ENCODE measurements at places on chromosomes 2 and 18.
A peak's percentile ranks its signal among the peaks of the same experiment; 100 is the strongest.

DNA sequence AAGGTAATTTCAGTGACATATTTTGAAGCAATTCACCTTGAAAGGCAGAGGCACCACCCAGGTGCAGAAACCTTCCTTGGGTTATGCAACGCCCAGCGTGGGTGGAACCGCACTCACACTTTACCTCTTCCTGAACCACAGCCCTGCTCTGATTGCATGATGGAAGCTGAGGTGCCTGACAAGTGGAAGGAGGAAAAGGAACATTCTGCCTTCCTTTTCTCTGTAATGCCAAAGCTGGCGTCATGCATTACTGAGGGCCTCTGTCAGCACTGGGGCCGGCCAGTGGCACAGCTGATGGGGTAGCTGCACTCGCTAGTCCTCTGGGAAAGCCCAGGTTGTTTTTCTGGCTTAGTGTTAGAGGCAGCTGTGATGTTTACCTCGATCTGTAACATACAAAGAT lies 266.5 kb downstream of the NEDD4L start:
- DNase-seq, result peak; percentile 44

- DNase-seq, result peak; percentile 55
Measured at GRCh38 chr2:203869223-203870042, 1.9 kb downstream of the CTLA4 start.

DNA sequence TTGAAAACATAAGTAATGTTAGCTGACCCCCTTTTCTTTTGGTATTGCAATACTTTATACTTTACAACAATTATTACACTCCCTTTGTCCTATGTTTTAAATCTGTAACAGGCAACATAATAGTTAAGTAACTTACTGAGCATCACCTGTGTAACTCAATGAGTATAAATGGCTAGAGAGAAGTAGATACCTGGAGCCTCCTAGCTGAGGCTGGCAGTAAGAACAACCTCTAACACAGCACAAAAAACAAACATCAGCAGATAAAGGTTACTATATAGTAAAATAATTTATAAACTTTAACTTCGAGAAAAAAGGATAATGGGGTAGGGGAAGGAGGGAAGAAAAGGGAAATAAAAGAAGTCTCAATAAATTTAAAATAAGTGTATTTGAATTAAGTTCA lies 73.1 kb upstream of the ST8SIA5 start:
- no peak for DNase-seq

- DNase-seq, result peak; percentile 59
Measured at GRCh38 chr2:38375696-38376345, 1.3 kb downstream of the ATL2 start.

DNA sequence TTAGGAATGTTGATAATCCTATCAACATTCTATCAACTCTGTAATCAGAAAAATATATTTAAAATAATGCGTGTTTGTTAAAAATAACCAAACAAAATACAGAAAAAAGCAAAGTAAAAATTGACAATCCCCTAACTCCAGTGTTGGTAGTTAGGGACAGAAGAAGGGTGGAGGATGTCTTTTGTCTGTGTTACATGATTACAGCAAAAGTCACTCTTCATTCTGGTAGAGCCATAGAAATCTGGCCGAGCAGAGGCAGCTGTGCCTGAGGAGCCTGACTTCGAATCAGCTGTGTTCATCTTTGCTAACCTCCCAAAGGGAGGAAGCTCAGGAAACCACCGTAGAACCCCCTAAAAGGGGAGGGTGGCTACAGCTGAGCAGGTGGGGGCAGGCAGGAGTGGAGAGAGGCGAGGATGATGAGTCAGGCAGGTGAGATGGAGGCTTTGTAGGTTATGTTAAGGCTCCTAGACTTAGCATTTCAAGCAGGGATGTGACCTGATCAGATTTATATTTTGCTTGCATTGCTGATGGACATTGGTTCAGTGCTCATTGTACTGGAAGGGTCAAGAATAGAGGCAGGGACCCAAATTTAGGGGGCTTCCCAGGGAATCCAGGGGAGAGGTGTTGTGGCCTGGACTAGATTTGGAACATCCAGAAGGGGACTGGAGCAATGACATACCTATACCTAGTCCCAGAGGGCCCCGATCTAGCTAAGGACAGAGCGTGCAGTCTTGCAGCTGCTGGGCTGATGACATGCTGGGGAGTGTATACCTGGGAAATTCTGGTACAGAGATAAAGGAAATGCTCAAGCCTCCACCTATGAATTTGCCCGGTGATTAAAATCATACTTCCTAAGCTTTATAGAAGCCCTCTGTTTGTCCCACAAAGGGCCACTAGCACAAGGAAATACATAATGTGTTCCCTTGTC lies 95.7 kb downstream of the NEDD4L start:
- DNase-seq, result no peak

DNA sequence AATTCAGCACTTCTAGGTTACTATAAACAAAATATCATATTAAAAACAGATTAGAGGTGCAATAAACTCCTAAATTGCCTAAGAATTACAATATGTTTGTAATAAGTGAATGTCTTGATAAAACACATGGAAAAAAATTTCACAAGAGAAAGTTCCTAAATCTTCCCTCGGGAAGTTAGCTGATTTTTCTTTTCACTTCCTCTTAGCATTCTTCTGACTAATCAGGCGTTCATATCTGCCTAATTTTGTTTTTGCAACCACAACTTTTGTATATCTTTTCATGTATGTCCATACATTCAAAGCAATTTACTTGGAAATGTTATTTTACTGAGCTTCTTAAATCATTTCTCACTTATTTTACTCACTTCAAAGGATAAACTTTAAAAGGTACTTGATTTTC lies 88.5 kb downstream of the RTTN start:
- DNase-seq, result no peak

DNA sequence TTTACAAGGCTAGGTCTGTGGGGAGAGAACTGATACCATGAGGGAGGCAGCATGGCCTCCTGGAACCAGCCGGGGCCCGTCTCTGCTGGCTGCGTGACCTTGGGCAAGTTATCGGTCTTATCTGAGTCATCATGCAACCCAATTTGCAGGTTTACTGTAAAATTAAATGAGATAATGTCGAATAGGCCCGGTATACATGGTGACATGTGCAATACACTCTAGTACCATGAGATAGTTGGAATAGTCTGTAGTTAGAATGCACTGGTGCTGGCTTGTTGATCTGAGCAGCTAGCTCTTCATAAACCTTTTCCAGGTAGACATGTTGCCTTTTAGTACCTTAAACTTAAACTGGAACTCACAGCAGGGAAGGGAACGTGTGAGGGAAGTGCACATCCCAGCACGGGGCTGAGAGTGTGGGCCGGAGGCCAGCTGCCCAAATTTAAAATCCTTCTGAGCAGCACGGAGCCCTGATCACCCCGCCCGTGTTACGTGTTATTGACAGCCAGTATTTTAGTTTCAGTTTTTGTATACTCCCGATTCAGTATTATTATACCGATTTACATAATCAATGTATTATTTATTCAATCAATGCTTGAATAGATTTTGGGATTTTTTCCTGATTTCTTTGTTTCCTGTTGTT lies 72.4 kb upstream of the HS6ST1 start:
- DNase-seq, result no peak

Measured in stimulated activated CD4-positive, alpha-beta T cell treated with anti-CD3 and anti-CD28 coated beads, Interleukin-2, amount 100 ng/mL, for 24 hours (primary cell).